ENCODE measurements at places on chromosomes 6 and 20.

DNA sequence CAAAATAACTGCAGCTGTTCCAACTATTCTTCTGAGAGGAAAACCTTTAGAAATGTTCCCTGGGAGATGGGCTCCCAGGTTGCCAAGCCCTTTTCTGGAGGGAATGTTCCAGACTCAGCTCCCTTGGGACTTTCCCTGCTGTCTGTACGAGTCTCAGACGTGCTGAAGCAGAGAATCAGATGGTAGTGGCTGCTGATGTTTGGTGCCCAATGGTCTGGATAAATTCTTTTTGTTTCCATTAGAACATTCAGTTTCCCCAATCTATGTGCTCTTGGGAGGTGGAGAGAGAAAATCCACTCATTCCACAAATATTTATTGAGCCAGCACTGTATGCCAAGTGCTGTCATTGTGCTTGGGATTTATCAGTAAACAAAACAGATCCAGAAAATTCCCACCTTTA is 40.0 kb downstream of the SNHG17 start:
- no peak for DNase-seq

DNA sequence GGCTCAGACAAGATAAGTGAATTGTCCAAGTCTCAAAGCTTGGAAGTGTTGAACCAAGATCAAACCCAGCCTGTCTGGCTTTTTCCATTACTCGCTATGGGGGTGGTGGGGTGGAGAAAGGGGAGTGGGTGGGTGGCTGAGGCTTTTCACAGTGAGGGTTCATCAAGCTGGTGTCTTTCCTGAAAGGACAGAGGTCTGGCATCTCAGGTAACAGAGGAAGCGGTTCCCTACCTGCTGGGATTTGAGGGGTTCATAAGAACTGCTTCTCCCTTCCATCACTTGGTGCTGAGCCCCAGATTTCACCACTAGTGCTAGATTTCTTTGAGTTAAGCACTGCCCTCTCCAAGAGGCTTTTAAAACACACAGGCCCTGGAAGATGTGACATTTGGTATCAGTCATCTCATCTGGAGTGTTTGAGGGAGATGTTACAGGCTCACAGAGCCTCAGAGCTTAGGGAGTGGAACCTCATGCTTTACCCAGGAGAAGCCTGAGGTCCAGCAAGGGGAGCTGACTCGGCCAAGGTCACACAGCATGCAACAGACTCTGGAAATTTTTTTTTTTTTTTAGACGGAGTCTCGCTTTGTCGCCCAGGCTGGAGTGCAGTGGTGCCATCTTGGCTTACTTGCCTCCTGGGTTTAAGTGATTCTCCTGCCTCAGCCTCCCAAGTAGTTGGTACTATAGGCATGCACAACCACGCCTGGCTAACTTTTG is 6.0 kb upstream of the VEGFA start:
- DNase-seq: no peak

- no peak for DNase-seq
Observed at GRCh38 chr6:35755278-35755924, 18.6 kb downstream of the ARMC12 start.

DNA sequence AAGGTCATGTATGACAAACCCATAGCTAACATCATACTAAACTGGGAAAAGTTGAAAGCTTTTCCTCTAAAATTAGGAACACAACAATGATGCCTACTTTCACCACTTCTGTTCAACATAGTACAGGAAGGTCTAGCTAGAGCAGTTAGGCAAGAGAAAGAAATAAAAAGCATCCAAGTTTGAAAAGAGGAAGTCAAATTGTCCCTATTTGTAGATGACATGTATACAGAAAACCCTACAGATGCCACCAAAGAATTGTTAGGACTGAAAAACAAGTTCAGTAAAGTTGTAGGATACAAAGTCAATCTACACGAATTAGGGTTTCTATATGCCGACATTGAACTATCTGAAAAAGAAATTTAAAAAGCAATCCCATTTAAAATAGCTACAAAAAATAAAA is 89.4 kb upstream of the GLP1R start:
- DNase-seq: no peak

DNA sequence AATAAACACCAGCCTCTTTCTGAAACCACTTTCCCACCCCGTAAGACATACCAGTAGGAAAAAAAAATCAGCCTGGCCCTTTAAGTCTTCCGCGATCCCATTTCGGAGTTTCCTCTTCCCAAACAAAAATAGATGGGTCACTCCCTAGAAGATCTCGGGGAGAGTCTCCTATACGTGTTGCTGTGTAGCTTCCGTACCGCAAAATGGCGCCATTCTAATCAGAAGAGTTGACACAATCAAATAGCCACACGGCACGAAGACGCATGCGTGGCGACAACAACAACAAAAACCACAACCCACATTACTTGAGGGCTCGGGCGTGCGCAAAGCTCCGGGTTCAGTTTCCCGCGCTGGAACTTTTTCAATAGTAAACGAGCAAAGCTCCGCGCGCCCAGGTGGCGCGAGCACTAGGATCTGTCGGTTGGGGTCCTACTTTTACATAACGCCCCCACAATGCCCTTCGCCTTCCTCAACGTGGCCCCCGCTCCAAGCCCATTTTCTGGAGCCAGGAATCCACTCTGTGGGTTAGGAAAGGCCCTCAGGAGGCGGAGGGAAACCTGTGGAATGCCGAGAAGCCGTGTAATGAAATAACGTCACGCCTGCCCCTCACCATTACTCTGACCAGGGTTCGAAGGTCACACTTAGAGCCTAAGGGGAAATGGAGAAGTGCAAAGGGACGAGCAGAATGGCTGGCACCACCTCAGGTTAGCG is at the start of gene GPANK1:
TSS of gene GPANK1 (minus strand) at position 208 of the 711 bp plus-strand sequence. CDS start 519 bp downstream, outside the sequence.
- DNase-seq: peak; percentile 92

- no peak for DNase-seq
Observed at GRCh38 chr6:119669221-119669620, 319.7 kb upstream of the MAN1A1 start.

- DNase-seq: no peak
Observed at GRCh38 chr6:53539561-53539960, 5.3 kb downstream of the GCLC start.

- no peak for DNase-seq
Observed at GRCh38 chr6:43823879-43824702, 54.1 kb downstream of the VEGFA start.

- DNase-seq: no peak
Observed at GRCh38 chr6:105790635-105791034, 295.5 kb upstream of the PRDM1 start.

GRCh38 chr20:23008667-23009066 is 26.4 kb upstream of the SSTR4 start:
- no peak for DNase-seq

DNA sequence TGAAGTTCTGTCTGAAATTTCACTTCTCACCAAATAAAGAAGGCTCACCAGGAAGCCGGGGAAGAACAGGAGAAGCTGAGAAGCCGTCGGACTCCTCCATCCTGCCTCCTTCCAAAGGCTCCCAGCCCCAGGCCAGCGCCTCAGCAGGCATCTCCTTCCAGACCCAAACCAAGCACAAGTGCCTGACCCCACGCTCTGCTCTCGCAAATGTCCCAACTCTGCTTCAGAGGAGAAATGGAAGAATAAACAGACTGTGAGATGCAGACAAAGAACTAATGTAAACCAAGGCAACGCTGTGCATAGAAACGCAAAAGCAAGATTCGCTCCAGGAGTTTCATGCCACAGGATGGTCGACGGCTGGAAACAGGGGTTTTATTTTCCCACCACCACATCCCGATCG is 100.3 kb upstream of the EXOC2 start:
- DNase-seq: no peak

DNA sequence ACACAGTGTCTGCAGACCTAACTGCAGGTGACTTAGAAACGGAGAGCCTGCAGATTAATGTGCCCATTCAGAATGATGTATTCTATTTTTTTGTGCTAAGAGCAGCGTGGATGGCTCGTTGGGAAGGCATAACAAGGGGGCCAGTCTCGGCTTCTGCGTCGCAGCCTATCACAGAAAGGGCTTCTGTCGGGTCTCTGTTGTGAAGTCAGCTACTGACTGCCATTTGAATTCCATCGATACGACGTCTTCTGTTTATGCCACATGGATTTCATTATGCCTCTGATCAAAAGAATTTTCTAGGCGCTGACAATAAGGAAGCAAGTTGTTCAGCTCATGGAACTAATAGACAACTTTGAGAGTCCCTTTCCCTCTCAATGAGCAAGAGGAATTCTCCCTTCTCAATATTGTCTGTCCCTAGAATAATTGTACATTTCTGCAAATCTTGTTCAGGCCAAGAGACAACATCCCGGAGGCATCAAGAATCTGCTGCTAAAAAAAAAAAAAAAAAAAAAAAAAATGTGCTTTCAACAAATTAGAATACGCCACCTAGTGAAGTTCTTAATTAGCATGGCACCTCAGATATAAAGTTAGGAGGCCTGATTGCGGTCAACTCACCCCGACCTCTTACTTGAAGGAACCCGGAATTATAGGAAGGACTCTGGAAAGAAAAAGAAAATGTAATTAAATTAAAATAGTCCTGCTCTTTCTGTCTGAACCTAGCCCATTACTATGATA is 223.9 kb downstream of the TSHZ2 start:
- DNase-seq: no peak

DNA sequence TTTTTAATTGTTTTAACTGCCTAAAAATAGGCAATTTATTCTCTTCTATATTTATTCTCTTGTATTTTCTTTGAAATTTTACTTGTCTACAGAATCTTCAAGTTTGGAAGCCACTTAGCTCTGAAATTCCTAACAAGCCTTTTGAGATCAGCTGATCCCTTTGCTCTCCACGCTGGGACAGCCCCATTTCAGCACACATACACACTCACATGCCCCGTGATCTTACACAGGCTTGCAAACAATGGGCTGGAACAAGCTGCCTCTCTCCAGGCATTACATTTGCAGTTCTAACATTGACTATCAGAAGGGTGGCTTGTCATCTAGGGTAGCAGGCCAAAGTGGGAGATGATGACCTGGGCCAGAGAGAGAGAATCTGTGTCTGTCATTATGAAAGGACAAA is 62.1 kb upstream of the RAB32 start:
- no peak for DNase-seq

GRCh38 chr6:32833664-32834063 is 4.9 kb downstream of the TAP2 start:
- DNase-seq: no peak

DNA sequence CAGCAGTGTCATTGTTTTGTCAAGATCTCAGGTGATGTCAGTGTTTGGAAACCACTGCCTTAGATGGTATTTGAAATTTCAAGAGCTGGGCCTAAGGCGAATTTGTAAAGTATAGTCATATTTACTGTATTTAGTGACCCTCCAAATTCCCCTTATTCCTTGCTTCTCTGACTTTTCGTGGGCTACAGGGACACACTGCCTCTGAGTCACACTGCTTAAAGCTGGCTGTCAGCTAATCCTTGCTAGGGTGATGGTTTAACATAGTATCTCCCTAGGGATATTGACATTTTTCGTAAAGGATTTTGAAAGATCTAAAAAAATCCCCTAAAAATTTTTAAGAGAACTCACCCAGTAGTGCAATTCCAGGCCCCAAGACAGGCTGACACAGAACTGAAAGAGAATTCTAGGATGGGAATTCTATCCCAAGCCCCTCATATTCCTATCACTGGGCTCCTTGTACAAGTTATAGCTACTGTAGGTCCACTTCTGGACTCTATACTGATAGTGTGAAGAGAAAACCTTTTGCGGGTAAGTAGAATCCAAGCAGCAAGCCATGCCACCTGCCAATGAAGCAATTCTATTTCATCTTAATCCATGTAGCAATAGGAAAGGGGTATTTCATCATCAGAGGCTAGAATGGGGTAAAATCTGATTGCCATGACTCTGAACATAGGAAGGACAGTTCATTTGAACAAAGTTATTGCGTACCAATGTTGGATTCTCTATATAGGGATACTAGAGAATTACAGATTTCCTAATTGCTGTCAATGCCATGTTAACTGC is 4.3 kb downstream of the BMP6 start:
- DNase-seq: no peak

DNA sequence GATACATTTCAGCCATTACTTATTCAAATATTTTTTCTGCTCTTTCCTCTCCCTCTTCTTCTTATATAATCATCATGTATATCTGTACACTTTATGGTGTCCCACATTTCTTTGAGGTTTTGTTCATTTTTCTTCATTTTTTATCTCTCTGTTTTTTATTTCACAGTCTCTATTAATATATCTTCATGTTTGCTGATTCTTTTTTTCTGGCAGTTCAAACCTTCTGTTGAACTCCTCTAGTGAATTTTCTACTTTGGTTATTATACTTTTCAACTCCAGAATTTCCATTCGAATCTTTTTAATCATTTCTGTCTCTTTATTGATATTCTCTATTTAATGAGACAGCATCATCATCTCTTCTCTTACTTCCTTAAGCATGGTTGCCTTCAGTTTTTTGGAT is 38.9 kb upstream of the FOXC1 start:
- no peak for DNase-seq

DNA sequence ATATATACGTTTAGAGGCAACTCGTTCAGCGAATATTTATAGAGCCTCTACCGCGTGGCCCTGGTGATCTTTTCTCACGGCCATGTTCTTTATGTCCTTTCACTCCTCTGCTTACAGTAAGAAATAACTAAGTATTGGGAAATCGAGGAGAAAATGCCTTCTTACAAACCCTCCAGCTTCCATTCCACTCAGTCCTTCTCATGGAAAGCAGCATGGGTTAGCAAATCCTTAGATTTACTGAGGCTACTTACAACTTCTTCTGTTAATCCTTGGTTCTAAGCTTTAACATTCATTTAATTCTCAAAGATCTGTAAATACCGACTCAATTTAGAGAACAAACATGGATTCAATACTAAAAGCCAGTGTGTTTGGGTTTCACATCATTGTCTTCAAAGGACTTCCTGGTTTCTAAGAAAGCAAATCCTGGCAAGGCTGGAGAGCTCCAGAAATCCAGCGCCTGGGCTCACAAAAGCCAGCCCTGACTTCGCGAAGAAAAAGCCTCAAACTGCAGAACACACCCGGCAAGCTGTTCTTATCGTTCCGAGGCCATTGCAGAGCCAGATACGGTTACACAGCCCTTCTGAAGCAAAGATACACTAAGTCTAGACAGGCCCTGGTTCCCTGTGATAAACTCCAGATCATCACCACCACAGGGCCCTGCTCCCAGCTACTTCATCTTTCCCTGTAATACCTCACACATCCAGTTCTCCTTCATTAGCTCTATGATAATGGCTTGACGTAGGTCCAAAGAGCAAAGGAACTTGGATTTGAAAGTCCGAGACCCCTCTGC is 19.2 kb downstream of the AGPAT4 start:
- DNase-seq: no peak

DNA sequence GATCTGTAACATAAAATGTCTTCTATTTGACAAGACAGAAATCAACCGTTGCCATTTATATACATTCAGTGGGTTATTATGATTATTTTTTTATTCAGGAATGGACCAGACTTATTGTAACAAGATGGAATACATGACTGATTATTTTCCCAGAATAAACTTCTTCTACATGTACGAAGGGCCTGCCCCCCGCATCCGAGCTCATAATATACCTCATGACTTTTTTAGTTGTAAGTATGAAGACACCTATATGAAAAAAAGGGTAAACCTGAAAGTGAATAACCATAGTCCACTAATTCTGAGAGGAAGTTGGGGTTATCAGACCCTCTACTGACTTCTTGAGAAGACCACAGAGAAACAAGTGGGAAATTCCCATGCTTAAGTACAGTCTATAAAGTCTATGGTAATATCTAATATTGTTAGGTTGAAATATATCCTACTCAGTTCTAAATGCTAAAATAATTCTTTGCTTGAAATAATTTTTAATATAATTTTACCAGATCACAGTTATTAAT is 15.9 kb downstream of the OR2A4 start:
- peak; percentile 51 for DNase-seq

- DNase-seq: peak; percentile 61
Observed at GRCh38 chr6:166253281-166253681, 54.9 kb downstream of the PRR18 start.

GRCh38 chr6:3825331-3825831 is 23.8 kb upstream of the FAM50B start:
- DNase-seq: no peak

Data from stimulated activated CD8-positive, alpha-beta memory T cell treated with anti-CD3 and anti-CD28 coated beads, Interleukin-4, amount 100 ng/mL, for 48 hours (primary cell).